ENCODE measurements at places on chromosomes 2 and 18.
A peak's percentile ranks its signal among the peaks of the same experiment; 100 is the strongest.

GRCh38 chr2:204268458-204268857 lies 276.8 kb upstream of the PARD3B start:
- DNase-seq, result no peak

- DNase-seq, result no peak
These were observed 315.1 kb upstream of the EPAS1 start for GRCh38 chr2:45982096-45982495.

DNA sequence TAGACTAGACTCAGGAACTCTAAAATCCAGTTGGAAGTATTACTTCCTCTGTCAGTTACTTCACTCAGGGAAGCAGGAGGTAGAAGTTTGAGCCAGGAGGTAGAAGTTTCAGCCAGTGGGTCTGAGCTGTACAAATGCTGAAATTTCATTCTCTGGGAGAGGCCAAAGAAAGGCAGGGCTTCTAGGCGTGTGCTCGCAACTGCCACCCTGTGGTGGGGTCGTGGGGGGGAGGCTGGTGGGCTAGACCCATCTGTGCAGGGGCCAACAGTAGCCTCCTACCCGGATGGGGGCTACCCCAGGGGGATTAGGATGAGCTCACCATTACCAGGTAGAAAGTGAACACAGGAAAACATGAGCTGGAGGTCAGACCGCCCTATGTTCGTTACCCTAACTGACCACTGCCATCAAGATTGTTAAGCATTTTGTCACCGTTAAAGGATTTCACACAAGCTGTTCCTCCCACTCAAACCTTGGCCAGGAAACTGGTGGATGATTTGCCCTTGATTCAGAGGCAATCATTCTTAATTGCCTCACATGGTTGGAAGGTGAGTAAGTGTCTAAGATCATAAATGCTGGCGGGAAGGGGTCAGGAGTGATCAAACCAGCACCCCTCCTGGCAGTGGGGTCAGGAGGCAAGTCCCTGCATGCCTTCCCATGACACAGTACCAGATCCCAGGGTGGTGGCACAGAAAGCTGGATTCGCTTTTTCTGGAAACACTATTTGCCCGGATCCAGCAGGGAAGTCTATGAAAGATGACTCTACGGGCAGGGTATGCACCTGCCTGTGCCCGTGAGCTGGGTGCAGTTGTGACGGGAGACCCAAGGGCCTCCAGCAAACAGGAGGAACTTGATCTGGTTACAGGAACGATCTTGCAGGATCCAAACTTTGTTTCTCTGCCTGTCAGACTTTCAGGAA lies 5.2 kb upstream of the FHL2 start:
- no peak for DNase-seq

- DNase-seq, result no peak
These were observed 118.2 kb downstream of the SNTG2 start for GRCh38 chr2:1068822-1069221.

- DNase-seq, result no peak
These were observed 62.1 kb upstream of the ZNF516 start for GRCh38 chr18:76557026-76557575.

GRCh38 chr2:199457147-199458008 lies at the start of gene SATB2:
TSS of gene SATB2 (minus strand) at chr2:199457939. CDS start at chr2:199456037, 1,902 bp downstream.
- DNase-seq, result peak; percentile 37

DNA sequence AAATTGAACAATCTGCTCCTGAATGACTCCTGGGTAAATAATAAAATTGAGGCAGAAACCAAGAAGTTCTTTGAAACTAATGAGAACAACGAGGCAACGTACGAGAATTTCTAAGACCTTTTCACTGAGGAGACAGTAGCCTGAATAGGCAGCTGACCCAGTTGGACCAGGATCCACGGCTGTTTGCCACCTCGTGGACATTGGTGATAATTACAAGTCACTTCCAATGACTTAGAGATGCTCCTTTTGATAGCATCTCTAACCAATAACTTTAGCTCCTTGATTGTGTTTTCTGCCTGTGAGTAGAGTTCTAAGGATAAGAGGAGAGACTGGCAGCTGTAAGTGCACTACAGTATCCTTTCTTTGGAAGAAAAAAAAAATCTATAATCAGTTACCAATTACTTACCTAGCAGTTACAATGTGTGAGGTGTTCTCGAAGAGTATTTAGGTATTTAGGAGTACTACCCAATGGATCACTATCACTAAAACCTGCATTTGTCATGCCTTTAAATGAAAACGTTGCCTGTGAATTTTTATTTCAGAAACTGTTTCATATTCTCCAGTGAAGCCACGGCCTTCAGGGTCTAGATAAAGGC lies 31.3 kb upstream of the CNTNAP5 start:
- DNase-seq, result peak; percentile 19

- no peak for DNase-seq
These were observed 56.3 kb upstream of the SMAD2 start for GRCh38 chr18:47986620-47987387.

- no peak for DNase-seq
These were observed 158.5 kb upstream of the REV1 start for GRCh38 chr2:99648178-99648844.

DNA sequence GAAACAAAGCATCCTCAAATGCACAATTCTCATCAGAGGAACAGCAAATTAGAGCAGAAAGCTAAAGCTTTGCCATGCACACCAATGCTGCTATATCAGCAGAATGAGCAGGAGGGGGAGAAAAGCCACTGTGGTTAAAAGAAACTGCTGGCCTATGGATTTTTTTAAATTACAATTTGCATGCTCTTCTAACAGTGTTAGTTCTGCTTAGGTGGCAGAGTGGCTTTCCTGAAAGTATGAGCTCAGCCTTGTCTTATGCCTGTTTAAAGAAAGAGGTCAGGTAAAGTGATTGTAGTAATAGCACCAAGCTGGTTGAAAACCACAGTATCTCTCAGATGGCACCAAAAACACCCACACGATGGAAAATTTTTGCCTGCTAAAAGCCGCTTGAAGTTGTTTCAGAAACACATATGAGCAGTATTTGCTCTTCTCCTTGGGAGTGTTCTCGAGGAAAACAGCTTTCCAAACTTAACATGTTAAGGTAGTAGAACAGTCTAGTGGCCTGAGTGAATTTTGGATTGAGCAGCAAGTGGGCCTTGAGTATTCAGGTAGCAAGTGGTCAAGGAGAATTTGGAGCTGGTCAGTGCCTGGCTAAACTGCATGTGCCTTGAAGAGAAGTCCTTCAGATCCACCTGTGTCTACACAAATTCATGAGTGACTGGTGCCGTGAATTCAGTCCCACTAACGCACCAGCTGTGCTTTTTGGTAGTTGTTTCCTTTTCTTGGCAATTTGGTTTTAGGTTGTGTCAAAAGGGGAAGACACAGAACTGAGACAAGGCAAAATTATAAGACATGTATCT lies 19.6 kb upstream of the NDUFV2 start:
- no peak for DNase-seq

- DNase-seq, result no peak
These were observed 1170.3 kb upstream of the CHAC2 start for GRCh38 chr2:52597346-52597745.

- DNase-seq, result no peak
These were observed 23.9 kb downstream of the SNTG2 start for GRCh38 chr2:974502-974901.

DNA sequence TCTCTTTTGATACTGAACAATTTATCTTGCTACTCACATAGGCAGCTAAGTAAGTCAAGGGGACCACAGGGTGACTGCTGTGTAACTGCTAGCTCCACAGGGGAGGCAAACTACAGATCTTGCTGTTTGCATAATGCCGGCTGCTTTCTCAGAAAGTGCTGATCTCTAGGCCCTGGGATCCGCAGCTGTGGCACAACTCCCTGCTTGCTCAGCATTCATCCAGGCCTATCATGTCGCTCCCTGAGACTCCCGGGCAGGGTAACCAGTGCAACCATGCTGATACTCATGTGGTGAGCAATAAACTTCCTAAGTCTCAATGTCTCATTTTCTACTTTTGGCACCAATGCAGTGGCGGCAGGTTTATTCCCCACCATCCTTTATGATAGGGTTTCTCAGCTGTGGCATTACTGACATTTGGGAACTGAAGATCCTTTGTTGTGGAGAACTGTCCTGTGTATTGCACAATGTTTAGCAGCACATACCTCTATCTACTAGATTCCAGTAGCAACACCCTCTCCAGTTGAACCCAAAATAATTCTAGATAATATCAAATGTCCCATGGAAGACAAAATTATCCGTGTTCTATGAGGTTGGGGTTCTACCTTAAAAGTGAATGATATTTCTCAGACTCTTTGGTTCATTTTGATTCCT lies 1101.3 kb downstream of the LRP1B start:
- DNase-seq, result no peak

GRCh38 chr2:30530346-30530745 lies 83.3 kb downstream of the LCLAT1 start:
- no peak for DNase-seq

DNA sequence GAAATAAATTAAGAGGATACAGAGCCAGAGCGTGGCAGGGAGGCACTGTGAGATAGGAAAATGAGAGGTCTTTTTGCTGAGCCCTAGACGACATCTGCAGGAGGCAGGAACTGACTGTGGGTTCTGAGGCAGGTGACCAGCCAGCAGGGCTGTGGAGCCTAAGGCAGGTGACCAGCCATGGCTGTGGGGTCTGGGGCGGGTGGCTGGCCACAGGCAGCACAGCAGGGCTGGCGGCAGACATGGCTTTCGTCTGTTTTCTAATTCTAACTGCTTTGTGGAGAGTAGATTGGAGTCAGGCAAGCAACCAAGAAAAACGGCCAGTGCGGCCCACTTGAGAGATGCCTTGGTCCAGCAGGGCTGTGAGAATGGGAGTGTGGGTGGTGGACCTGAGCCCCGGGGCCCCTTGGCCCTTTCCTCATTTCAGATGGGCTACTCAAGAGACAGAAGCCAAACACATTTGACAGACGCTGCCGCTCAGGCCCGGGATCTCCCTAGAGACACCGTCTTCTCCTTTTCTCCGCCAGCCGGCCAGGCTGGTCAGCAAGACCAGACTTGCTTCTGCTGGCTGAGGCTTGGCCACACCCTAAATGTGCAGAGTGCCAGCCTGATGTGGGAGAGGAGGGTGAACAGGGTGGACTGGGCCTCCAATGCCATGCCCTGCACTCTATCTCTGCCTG lies 19.7 kb upstream of the GNAL start:
- no peak for DNase-seq

- peak; percentile 38 for DNase-seq
These were observed 52.5 kb upstream of the SLC14A2 start for GRCh38 chr18:45562567-45563479.

- no peak for DNase-seq
These were observed 30.4 kb downstream of the TMEM178A start for GRCh38 chr2:39696101-39696553.

GRCh38 chr2:183157131-183157530 lies 32.9 kb downstream of the NUP35 start:
- DNase-seq, result no peak

- no peak for DNase-seq
These were observed 81.9 kb downstream of the IKZF2 start for GRCh38 chr2:213069531-213069930.

- DNase-seq, result no peak
These were observed 13.4 kb upstream of the MAP3K2 start for GRCh38 chr2:127400897-127401756.

DNA sequence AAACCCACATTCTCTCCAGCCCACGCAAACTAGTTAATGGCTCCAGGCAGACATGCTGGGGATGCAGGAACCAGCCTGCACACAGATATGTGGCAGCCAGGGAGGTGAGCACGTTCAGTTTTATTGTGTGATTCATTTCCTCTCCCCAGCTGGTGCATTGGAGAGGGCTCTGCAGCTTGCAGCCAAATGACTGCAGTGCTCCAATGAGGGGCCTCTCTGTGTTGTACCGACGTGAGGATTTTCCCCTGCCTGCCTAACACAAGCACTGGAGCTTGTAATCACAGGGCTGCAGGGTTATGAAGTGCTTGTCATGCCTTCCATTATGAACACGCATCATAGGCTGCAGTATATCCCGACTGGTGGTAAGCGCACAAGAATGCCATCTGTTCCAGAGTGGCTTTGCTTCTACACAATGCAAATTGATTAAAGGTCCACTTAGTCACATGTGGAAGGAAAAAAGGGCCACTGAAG lies 92.3 kb upstream of the THUMPD2 start:
- no peak for DNase-seq

GRCh38 chr2:62596061-62596921 lies 90.3 kb upstream of the TMEM17 start:
- no peak for DNase-seq

DNA sequence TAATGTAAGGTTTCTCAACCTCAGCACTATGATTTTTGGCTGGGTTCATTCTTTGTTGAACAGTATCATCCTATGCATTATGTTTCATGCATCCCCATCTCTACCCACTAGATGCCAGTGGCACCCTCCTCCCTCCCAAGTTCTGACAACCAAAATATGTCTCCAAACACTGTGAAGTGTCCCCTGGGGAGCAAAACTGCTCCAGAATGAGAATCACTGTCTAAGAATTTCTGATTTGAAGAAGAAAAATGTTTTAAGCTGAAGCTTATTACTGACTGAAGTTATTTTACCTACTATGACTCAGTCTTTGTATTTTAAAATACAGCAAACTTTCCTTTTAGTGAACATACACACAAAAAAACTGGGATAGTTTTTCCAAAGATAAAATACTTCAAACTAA lies 3.4 kb downstream of the THADA start:
- no peak for DNase-seq

DNA sequence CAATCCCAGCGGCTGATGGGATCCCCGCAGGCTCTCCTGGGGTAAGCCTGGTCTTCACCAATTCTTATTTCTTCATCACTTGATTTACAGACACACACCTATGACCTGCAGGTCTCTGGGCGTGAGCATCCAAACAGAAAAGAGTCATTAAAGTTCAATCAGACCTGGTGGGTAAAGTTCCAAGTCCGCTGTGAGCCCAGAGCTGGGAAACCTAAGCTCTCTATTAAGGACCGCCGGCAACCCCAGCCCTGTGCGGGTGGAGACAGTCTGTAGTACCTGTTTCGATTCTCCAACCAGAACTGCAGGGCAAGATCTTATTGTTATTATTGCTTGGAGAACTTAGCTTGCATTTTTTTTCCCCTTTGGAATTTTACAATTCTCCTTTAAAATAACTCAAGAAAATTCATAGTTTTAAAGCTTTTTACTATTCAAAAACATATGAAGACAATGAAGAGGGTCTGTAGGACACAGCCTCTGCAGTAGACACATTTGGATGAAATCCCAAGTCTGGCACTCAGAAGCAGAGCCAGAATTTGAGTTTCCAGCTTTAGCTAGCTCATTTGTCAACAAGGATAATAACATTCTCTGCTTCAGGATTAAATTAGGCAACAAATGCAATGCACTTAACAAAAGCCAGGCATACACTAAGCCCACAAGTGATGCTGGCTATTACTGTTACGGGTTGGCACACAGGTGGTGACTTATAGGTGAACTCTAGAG lies 376.4 kb downstream of the INSIG2 start:
- DNase-seq, result no peak

All from left cardiac atrium (tissue), 4 donors.